ENCODE measurements at places on chromosomes 13 and 19.
A peak's percentile ranks its signal among the peaks of the same experiment; 100 is the strongest.

DNA sequence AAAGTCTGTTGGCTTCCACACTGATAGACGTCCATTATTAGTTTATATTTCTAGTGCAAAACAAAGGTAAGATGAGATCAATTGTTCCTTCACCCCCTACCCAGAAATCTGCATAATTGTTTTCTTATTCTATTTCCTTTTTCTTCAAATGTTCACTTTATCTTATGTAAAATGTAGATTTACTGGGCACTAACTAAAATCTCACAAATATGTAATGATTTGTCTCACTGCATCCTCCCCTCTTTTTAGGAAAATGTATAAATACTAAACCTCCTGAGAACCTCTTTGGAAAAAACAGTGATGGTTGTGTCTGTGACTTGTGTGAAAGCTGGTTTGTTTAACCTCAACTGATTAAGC, 1377.2 kb upstream of the MIR17HG start:
- DNase-seq: no peak

DNA sequence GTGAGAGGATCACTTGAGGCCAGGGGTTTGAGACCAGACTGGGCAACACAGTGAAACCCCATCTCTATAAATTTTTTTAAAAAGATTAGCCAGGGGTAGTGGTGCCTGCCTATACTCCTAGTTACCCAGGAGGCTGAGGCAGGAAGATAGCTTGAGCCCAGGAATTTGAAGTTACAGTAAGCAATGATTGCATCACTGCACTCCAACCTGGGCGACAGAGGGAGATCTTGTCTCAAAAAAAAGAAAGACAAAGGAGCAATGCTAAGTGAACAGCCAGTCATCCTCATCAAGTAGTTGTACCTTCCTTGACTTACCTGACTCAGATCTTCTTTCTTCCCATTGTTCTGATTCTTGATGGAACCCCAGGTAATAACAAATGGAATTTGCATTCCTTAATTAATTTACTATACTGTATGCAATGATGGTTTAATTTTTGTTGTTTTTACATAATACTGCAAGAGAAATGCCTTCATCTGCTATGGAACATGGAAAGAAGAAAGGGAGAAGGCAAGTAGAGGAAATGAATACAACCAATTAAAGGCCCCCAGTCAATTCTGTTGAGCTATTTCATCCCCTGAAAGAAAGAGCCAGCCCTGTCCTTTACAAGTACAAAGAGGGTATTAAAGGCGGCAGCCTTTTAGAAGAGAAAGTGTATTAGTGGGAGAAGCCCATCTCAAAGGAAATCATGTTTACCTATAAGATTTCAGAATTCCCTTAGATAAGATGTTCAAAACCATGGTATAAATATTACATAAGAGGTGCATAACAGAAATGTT, 316.7 kb downstream of the DIAPH3 start:
- DNase-seq: no peak

DNA sequence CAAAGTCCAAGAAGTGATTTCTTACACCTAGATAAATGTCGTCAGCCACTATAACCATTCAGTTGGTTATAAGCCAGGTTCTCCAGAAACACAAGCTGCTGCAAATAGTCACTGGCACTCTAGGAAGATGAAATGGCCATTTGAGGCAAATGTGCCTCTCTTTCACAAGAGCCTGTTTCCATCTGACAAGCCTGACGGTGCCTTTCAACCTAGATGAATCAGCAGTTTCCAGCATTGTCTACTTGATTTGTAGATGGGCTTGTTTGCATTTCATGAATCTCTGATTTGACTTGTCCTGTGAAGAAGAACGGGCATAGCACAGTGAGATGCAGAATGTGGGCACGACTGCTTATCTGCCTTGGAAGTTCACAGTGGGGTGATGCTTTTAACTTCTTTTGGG, 327.2 kb downstream of the LMO7 start:
- DNase-seq: no peak

DNA sequence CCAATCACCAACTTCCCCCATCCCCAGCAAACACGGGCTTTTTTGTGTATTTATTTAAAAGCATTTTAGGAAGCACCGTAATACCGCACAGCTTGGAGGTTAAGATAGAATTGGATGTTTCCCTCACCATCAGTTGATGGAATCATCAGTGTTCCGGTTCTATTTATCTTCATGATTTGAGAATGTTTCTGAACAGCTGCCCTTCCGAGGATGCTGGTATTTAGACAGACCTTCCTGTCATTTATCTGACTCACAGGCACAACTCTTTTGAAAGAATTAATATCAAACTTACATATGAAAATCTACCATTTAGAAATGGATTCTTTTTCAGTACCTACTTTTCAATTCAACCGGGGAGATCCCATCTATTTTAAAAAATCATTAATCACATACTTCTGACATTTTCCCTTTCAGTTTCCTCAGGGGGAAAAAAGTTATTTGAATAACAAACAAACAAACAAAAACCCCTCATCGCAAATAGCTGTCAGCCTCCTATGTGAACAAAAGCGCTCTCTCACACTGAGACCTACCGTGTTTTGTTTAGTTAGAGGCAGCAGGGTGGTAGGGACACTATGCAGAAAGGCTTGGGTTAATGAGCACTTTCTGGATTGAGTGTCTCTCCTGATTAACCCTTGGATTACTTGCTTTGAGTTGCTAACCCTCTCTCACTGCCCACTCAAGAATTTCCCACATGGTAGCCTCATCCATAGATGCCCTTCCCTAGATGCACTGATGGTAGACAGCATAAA, 189.3 kb downstream of the TM9SF2 start:
- DNase-seq: no peak

DNA sequence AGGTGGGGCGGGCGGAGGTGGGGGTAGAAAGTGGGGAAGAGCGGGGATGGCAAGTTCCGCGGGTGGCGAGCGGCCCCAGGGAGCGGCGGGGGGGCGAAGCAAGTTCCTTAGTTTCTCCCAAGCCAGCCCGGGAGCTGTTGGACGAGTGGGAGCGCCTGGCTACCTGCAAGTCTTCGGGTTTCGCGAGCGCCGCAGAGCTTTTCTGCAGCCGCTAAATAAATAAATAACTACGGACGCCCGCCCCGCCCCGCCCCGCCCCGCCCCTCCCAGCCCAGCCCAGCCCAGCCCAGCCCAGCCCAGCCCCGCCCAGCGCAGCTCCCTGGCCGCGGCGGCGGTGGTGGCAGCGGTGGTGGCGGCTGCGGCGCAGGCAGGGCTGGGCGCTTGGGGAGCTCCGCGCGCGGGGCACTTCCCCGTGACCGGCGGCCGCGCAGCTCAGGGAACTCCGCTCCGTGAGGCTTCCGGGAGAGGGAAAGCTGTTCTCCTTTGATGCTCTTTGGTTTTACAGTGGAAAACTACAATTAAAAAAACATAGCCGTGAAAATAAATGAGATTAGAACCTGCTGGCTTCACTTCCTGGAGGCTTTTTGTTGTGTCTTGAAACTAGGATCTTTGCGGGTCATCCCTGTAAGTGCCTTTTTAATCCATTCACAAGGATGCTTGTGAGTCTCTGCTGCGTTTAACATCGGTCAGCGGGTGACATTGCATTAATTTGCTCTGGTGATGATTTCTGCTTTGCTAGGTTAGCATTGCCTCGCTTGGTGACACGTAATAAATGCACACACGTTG, at the start of gene UBE2L5:
Gene UBE2L5 (plus strand): TSS at position 440 of the 786 bp plus-strand sequence. CDS start 5,498 bp downstream, outside the sequence.
- peak; percentile 85 for DNase-seq

GRCh38 chr13:75160984-75161383, 321.0 kb downstream of the TBC1D4 start:
- DNase-seq: no peak

- no peak for DNase-seq
These were observed 1.4 kb downstream of the ZNF324 start for GRCh38 chr19:58468216-58468839.

- no peak for DNase-seq
These were observed 354.9 kb downstream of the ENOX1 start for GRCh38 chr13:43431841-43432240.

GRCh38 chr13:50757008-50757407, 86.5 kb downstream of the DLEU7 start:
- DNase-seq: no peak

DNA sequence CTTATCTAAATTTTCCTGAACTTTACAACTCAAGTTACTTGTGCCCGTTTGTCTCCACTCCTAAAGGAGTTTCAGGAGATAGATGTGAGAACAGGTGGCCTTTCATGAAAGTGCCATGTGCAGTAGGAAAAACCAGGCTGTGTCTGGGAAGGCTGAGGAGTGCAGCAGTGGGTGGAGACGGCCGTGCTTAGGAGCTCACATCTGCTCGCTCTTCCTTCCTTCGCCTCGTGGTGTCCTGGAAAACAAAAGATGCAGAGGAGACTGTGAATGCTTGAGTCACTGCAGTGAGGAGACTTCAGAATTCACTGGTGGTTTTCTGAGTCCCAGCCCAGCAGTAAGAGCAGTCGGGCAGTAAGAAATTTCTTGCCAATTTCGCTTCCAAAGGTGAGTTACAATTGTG, 138.4 kb upstream of the RNF113B start:
- peak; percentile 42 for DNase-seq

GRCh38 chr13:101942038-101942437, 459.8 kb downstream of the FGF14 start:
- peak; percentile 39 for DNase-seq

GRCh38 chr13:113138792-113139551, 16.4 kb downstream of the F10 start:
- DNase-seq: no peak

- no peak for DNase-seq
These were observed 1.2 kb downstream of the RCBTB2 start for GRCh38 chr13:48531416-48532255.

- no peak for DNase-seq
These were observed 239.6 kb downstream of the LHFPL6 start for GRCh38 chr13:39363382-39363772.

GRCh38 chr13:99624936-99625540, 123.8 kb downstream of the TM9SF2 start:
- no peak for DNase-seq

DNA sequence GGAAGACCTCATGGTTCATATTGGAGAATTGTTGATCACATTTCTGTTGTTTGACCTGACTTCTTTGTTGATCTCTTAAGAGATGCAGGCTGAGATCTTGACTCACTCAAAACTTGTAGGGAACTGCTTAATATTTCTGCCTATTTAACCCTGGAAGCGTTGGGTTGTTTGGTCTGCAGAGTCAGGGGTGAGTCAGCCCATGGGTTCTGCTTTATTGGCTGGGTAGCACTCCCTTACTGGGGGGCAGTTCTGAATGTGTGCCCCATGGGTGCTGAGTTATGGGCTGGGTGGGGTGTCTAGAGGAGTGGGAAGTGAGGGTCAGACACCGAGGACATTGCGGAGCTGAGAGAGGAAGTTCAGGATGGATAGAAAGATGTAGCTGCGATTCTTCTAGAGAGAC, 87.9 kb downstream of the LRCH1 start:
- no peak for DNase-seq

GRCh38 chr19:41883463-41883820, 458 bp downstream of the ARHGEF1 start:
- no peak for DNase-seq

All from iPS-NIHi11 (cell line).